Activated T-cell treated with anti-CD3 and anti-CD28 coated beads for 1 hour (primary cell): ENCODE measurements at places on chromosomes 4 and X.

DNA sequence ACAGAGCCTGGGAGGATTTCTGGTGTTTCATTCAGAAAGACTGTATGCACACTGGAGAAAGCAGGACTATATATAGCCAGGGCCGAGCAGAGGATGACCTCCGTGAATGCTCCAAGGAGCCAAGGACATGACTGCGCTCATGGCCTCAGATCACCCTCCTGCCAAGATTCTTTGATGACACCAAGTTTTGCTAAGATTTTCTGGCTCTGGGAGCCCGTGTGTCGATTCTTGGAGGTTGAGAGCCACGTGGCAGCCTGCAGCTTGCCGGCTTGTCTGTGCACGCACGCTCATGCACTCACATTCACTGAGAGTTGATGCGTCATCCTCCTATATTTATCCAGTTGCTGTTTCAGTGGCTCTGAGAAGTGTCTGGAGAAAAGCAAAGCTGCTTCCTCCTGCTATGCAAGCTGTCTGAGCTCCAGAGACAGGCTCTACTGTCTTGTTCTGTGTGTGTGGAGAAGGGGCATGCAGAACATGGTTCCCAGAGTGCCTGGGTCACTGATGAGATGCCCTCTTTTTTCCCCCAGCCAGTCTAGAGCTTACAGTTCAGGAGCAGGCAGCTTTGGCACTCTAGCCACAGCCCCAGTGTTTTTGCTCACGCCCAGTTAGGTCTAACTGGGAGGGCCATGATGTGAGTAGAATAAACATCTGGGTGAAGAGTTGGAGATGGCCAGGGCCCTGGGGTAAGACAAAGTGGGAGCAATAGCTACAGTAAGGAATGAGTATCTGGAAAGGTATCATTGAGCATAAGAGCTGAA is 64.9 kb upstream of the SCOC start:
- no peak for DNase-seq

DNA sequence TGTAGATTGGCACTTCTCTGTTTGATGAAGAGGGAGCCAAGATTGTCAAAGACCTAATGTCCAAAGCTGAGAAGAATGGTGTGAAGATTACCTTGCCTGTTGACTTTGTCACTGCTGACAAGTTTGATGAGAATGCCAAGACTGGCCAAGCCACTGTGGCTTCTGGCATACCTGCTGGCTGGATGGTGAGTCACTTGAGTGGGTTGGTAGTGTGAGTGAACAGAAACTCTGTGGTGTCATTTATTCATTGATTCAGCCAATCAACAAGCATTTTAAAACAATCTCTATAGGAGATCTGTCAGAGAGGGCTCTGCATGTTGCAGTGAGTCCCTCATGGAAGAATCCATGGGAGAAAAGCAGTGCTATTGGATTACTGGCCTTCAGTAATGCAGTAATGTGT is 16.3 kb downstream of the TAF9B start:
- no peak for DNase-seq

DNA sequence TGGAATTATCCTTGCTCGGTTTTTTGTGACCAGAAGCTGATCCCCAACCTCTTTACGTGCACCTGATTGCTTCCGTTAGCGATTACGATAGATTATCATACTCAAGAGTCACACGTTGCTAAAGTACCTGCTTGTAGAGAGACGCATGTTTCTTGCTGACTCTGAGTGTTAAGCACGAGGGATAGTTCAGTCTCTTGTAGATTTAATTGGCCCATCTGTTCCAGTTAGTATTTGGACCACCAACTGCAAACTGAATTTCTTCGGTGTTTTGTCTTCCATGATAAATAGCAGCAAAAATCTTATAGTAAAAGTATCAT is 516 bp upstream of the COX18 start:
- no peak for DNase-seq

DNA sequence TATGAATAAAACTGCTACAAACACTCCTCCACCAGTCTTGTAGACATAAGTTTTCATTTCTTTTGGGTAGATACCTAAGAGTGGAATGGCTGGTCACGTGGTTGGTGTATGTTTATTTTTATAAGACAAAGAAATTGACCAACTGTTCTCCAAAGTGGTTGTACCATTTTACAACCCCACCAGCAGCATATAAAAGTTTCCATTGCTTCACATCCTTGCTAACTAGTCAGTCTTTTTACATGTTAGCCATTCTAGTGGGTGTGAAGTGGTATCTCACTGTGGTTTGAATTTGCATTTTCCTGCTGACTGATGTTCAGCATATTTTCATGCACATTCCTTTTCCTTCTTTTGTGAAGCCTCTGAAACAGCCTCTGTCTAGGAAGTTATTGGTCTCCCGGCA is 76.2 kb upstream of the ADGRG2 start:
- DNase-seq: no peak

DNA sequence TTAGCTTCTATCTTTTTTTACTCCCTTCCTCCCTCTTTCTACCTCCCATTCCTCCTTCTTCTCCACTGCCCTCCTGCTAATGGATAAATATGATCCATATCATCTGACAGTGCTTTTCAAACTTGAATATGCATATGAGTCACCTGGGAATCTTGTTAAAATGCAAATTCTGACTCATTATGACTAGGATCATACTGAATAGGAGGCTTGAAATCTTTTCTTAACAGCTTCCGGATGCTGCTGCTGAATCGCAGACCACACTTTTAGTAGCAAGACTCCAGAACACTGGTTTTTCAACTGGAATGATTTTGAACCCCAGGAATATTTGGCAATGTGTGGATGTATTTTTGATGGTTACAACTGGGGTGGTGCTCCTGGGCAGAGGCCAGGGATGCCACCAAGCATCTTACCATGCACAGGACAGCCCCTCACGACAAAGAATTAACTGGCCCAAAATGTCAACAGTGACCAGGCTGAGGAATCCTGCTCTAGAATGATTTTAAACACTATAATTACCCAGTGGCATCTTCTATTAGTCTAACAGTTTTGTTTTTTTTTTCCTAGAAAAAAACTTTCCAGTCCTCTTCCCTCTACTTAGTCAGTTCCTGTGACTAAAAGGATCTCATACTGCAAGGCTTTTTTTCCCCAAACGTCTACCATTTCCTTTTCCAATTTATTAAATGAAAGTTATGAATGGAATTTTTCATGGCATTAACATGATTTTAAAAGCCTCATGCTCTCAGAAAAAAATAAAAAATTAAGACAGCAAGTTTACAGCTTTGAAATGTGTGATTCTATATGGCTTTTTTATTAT is 10.6 kb upstream of the PYURF start:
- no peak for DNase-seq

DNA sequence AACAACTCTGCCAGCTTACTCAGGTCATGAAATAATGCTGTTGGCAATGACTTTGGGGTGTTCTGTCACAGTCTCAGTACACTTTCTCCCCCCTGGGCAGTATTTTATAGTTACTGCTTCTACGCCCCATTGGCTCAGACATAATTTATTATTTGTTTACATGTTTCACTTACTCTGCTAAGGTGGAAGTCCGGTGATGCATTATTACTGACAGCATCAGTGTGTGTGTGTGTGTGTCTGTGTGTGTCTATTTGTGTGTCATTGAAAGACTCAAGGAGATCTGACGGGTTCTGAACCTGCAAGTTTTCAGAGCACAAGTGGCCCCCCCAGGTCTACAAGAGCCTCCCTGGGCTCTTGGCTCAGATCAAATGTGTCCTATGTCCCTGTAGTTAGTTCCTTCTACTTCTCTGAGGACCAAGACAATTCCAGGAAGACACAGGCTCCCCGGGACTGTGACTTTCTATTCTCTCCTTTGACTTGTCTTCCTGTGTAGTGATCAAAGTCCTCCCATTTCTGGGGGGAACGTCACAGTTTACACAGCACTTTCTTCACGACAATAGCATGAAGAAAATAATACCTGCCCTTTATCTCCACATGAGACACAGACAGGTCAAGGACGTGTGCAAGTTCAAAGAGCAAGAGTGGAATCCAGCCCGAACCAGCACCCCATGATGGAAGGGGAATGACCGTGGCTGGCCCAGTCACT is 283.7 kb upstream of the GATB start:
- DNase-seq: no peak

DNA sequence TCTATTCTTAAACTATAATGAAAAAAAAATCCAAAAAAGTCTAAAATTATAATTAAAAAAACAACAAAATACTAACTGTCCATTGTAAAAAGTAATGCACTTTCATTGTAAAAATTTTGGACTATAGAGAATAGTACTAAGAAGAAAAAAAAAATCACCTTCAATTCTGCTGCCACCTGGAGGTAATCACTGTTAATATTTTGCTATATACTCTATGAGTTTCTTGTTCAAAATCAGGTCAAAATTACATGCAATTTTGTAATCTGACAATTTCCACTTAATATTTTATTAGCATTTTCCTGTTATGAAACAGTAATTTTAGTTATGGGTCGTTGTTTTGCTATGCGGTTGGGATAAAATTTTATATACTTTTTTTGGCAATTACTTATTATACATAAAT is 62.0 kb downstream of the HTT start:
- DNase-seq: no peak

DNA sequence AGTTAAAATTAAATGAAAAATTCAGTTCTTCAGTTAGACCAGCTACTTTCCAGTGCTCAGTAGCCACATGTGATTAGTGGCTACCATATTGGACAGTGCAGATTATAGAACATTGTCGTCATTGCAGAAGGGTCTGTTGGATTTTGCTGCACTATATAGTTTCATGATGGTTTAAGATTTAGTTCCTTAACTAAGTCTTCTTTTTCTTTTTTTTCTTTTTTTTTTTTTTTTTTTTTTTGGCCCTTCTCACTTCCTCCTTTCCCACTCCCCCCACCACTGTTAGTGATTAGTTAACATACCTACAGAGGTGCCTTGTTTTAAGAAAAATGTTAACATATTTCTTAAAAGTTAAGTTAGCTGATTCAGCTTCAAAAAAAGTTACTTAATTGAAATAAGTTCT is 9.0 kb downstream of the RAB9A start:
- DNase-seq: no peak

DNA sequence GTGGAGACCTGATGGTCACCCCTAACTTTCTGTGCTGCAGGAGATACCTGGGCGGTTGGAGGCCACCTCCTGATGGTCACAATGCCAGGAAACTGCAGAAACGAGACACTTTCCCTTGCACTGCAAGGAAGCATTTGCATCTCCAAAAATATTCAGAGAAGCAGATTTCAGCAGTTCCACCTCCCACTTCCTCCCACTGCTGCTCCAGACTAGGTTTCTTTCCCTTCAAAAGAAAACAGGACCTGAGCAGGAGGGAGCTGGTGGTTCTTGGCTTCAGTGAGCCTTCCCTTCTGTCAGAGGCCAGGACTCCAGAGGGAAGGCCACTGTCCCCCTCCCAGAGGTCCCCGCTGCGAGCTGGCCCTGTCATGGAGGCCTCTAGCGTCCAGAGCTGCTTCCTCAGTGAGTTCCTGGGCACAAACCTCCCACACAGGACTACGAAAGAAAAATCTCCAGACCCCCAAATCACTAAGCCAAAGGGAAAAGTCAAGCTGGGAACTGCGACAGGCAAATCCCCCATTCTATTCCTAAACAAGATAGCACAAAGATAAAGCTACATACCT is 35.9 kb downstream of the GPM6B start:
- DNase-seq: no peak

- no peak for DNase-seq
These were observed 52.6 kb upstream of the PPARGC1A start for GRCh38 chr4:23942471-23942870.

GRCh38 chr4:16386711-16387320 is 160.5 kb upstream of the TAPT1 start:
- DNase-seq: no peak

DNA sequence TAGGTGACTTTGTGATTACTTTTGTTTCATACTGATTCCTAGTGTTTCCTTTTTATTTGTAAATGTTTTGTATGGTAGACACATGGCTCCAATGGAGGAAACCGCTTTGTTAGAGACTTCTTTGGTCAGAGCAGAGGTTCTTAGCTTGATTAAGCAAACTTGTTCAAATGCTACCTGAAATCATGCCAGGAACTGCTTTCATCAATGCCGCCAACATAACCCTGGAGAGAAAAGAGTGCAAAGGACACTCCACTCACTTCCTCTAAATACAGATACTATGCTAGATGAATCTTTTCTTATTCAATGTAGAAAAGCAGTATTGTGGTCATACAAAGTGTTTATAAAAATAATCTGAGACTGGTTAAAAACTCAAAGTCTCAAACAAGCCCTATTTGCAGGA is 25.7 kb upstream of the COX7B2 start:
- no peak for DNase-seq

- DNase-seq: no peak
These were observed 86.8 kb downstream of the GATB start for GRCh38 chr4:151673908-151674520.

- DNase-seq: no peak
These were observed 556 bp upstream of the SMARCA5 start for GRCh38 chr4:143512978-143513313.

DNA sequence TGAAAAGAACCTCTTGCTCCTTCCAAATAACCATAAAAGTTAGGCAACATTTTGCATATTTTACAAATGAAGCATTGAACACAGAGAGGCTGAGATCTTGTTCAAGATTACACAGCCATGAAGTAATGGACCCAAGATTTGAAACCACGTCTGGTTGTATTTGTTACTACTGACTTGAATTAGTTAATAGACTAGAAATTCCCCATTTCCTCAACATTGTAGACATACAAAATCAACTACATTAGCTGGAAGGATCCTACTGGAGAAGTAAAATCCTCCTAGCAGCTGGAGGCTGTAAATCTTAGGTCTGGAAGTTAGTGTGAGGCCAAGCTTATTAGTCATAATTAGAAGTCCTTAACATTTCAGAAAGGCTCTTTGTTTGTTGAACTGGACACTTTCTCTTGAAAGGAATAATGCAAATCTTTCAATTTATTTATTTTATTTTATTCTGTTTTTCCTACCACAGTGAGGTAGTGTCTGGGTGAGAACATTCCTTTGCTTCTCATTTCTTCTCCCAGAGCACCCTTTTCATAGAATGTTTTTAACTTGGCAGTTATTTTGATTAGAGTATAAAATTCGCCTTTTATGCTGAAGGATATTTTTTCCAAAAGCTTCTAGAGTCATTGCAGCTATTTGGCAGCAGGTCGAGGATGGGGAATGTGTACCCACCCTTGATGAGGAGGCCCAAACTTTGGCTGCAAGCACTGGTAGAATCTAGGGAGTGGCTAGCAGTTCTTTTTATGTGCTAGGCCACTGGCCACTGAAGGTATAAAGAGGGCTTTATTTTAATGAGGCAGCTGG is 62.0 kb upstream of the CLNK start:
- DNase-seq: no peak
